ENCODE measurements at places on chromosomes 12 and 14. TPM values are rescaled to one million over a fixed set of nuclear protein-coding genes. Genes with fewer than 3 reads are reported as not detected.

IFNG-AS1 gene
- total RNA-seq: not detected

MYH6 gene
- not detected for total RNA-seq

TPCN1 gene
- 18.5 TPM for total RNA-seq

TCL1B gene
- not detected for total RNA-seq

LHX5 gene
- not detected for total RNA-seq

FAIM2 gene
- total RNA-seq: 0.04 TPM

CISTR gene
- total RNA-seq: not detected

TSPAN8 gene
- not detected for total RNA-seq

UNC79 gene
- not detected for total RNA-seq

USP5 gene
- 87.6 TPM for total RNA-seq

IQSEC3 gene
- total RNA-seq: 0.01 TPM

VRTN gene
- total RNA-seq: not detected

IRAK3 gene
- total RNA-seq: 0.05 TPM

PRB2 gene
- not detected for total RNA-seq

SLC38A4 gene
- not detected for total RNA-seq

TNFAIP2 gene
- 415 TPM for total RNA-seq

PTGER2 gene
- total RNA-seq: 2.0 TPM

ING4 gene
- total RNA-seq: 14.7 TPM

KERA gene
- total RNA-seq: not detected

LACRT gene
- total RNA-seq: not detected

MYO1H gene
- total RNA-seq: not detected

CD163 gene
- not detected for total RNA-seq

TAS2R8 gene
- total RNA-seq: not detected

NUAK1 gene
- 13.3 TPM for total RNA-seq

OVCH1 gene
- total RNA-seq: not detected

BEST3 gene
- 0.67 TPM for total RNA-seq

IFNG gene
- not detected for total RNA-seq

PIWIL1 gene
- not detected for total RNA-seq

CLEC4D gene
- total RNA-seq: not detected

CMA1 gene
- total RNA-seq: not detected

SIX4 gene
- total RNA-seq: 4.6 TPM

CDC42BPB gene
- 72.8 TPM for total RNA-seq

OLR1 gene
- 2.3 TPM for total RNA-seq

FOXN4 gene
- 0.05 TPM for total RNA-seq

PRB4 gene
- not detected for total RNA-seq

CTSG gene
- not detected for total RNA-seq

CBLN3 gene
- 1.5 TPM for total RNA-seq

CD69 gene
- not detected for total RNA-seq

SLC10A1 gene
- not detected for total RNA-seq

NELL2 gene
- 0.07 TPM for total RNA-seq
